A673 (cell line): ENCODE measurements at places on chromosomes 12 and 14. TPM values are rescaled to one million over a fixed set of nuclear protein-coding genes. Genes with fewer than 3 reads are reported as not detected.

- DNase-seq: no peak
Measured at GRCh38 chr14:68934066-68934465, 45.0 kb downstream of the ACTN1 start.

MYL2 gene
- not detected in 2 replicates for total RNA-seq

DNA sequence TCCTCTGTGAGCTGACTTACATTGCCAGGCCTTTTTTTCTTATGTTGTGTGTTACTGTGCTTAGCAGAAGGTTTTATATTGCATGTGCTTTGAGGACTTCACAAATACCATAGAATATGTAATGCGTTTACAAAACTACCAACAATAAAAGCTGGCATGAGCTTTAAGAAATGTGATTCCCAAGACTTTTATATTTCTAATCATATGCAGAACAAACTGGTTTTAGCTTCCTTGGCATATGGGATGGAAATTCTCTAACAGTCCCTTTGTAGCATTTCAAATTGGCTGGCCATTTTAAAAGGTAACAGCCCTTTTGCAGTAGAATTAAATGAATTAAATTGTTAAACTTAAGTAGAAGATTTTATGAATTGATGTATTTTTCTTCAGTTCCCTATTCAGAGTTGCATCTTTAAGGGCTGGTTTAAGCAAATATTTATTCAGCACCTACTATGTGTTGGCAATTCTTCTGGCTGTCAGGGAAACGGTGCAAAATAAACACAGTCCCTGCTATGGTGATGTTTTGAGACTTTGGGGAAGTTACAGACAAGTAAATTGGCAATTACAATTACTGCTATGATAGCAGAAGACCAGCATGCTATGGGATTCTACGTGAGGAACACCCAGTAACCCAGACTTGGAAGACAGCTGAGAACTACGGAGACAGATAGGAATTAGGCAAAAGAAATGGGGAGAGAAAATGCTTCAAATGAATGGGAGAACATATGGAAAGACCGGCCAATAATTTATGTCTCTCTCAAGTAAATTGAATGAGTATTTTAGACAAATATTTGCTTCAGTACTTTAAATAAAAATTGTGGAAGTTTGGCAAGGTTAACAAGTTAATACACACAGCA is 446.4 kb downstream of the EGLN3 start:
- no peak for DNase-seq

DNA sequence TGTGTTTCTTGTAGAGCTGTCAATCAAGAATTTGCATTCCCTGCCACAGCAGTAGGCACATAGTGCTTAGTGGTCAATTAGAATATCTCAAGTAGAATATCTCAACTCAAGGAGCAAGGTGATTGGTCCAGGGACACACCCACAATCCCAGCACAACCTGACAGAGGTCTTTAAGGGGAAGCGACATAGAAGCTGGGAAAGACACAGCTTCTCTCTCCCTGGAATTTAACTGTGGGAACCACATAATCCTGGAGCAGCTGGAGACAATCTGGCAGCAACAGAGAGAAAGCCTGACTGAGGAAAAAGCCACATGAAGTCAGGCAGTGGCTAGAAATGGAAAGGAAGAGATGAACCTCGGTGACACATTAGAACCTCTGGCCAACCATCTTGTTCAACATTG is 85.7 kb upstream of the LMO3 start:
- DNase-seq: no peak

KERA gene
- total RNA-seq: not detected in 2 replicates

- DNase-seq: no peak
Measured at GRCh38 chr12:115078990-115079389, 395.0 kb upstream of the TBX3 start.

GRCh38 chr12:88035907-88036289 is 6.7 kb upstream of the C12orf50 start:
- DNase-seq: no peak

- DNase-seq: no peak
Measured at GRCh38 chr12:114767084-114767760, 83.2 kb upstream of the TBX3 start.

ZNF740 gene
- 48.6 and 50.3 TPM in 2 replicates for total RNA-seq

- peak; percentile 75 for DNase-seq
Measured at GRCh38 chr12:107515446-107515958, 170.1 kb upstream of the PWP1 start.

DNA sequence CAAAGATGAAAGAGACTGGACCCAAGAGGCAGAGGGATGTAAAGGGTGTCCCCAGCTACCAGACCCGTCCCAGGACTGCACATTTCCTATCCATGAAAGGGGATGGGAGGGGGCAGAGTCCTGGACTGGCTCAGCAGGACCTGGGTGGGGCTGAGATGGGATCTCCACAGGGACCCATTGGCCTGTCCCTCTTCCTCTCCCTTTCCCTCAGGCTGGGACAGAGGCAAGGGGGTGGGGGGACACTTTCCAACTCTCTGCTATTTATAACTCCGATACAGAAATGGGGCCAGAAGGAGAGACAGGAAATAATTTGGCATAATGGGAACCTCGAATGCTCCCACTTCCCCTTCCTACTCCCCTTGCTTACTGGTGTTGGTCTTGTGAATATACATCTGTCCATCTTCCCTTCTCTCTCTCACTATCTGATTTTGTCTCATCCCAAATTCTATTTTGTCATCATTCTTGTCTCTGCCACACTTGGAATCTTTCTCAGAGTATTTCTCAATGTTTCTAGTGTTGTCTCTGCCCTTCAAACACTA is 1.1 kb upstream of the ITGA7 start:
- DNase-seq: no peak

GRCh38 chr12:13233830-13234641 is 37.5 kb downstream of the EMP1 start:
- DNase-seq: peak; percentile 75

- peak; percentile 96 for DNase-seq
Measured at GRCh38 chr14:77542421-77543239, 44.0 kb upstream of the ISM2 start.

GRCh38 chr12:102061096-102061559 is 663 bp downstream of the WASHC3 start:
- DNase-seq: no peak

GRCh38 chr14:28299227-28299626 is 467.4 kb upstream of the FOXG1 start:
- DNase-seq: no peak

- no peak for DNase-seq
Measured at GRCh38 chr12:67702136-67702535, 53.6 kb downstream of the DYRK2 start.

- DNase-seq: no peak
Measured at GRCh38 chr12:107778383-107779025, 4.0 kb downstream of the ASCL4 start.

GDF3 gene
- not detected in 2 replicates for total RNA-seq

DNA sequence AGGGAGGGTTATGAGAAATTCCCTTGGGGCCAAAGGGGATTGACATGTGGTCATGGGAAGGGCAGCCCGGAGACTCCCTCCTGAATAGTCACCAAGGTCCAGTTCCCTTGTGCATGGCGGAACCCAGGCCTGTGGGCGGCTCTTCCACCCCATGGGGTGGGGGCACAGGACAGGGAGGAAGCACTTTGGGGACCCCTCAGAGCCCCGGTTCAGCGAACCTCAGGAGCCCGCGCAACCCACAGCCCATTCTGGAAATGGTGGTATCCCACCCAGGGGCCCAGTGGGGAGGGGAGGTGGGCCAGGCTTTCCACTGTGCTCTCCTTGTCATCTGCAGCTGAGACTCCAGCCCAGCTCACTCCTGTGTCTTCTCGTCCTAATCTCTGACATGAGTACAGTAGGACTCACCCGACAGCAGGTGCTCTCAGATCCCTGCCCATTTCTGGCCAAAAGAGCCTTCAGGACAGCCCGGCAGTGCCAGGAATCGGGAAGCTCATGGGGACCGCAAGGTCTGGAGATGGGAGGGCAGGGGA is 255.2 kb upstream of the SFSWAP start:
- no peak for DNase-seq

DNA sequence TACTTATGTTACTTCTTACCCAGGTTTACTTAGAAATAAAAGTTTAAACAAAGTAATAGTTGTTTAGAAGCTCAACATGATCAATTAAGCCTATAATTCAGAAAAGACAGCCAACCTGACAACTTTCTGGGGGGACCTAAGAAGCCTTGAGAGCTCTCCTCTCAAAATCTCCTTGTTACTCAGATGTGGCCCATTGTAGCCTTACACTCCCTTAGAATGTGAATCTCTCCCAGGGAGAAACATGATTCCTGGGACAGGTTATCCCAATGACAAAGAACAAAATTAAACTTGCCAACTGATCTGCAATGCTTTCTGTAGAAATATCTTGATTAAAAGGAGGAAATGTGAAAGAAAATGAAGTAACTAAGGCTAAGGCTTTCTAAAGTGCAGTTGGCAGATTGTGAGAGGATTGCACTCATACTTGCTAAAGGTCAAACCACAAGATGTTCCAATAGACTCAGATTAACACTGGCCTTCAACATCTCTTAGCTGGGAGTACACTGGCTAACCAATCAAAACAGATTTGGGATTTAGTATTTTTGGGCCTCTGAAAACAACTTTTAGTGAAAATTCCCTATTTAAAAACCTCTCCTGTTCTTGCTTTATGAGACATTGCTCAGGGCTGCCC is 72.3 kb upstream of the TMX1 start:
- no peak for DNase-seq

CPM gene
- 0.81 and 0.84 TPM in 2 replicates for total RNA-seq

- peak; percentile 54 for DNase-seq
Measured at GRCh38 chr12:43937947-43938346, 102.1 kb downstream of the TMEM117 start.

- peak; percentile 15 for DNase-seq
Measured at GRCh38 chr14:50835280-50835679, 4.3 kb upstream of the NIN start.

- DNase-seq: peak; percentile 18
Measured at GRCh38 chr12:6276956-6277620, 33.4 kb upstream of the PLEKHG6 start.

- DNase-seq: peak; percentile 21
Measured at GRCh38 chr12:121096199-121096798, 36.4 kb upstream of the P2RX7 start.

DNA sequence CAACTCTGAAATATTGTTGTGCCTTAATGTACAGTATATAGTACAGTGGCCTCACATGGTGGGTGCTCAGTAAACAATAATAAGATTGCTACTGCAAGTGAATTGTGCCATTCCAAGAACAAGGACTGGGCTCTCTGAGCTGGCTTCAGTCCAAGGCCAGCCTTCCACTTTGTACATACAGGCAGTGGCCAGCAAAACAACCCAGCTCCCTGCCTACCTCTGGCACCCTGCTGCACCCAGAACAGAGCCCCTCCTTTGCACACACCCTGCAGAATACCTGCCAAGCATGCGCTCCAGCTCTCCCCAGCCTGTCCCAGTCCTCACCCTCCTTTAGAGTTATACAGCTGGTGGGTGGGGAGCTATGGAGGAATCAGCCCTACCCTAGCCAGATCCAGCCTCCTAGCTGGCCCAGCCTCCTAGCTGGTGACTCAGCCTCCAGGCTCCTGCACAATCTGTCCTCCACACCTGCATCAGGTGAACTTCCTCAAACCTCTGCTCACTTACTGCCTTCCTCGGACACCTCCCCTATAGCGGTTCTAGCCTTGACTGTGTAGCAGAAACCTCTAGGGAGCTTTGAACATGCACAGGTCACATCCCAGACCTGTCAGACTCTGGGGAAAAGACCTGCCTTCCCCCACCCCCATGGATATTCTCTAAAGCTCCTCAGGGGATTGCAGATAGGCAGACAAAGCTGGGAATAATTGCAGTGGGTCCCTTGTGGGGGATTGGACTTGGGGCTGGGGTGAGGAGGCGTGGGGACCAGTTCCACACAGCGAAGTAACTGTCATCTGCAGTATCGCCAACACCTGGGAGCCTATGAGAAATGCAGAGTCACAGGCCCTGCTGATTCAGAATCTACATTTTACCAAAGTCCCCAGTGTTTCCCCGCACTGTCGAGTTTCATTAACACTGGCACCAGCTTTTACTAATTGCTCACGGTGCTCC is 17.9 kb downstream of the ZDHHC22 start:
- DNase-seq: no peak

NANOG gene
- total RNA-seq: not detected in 2 replicates

DNA sequence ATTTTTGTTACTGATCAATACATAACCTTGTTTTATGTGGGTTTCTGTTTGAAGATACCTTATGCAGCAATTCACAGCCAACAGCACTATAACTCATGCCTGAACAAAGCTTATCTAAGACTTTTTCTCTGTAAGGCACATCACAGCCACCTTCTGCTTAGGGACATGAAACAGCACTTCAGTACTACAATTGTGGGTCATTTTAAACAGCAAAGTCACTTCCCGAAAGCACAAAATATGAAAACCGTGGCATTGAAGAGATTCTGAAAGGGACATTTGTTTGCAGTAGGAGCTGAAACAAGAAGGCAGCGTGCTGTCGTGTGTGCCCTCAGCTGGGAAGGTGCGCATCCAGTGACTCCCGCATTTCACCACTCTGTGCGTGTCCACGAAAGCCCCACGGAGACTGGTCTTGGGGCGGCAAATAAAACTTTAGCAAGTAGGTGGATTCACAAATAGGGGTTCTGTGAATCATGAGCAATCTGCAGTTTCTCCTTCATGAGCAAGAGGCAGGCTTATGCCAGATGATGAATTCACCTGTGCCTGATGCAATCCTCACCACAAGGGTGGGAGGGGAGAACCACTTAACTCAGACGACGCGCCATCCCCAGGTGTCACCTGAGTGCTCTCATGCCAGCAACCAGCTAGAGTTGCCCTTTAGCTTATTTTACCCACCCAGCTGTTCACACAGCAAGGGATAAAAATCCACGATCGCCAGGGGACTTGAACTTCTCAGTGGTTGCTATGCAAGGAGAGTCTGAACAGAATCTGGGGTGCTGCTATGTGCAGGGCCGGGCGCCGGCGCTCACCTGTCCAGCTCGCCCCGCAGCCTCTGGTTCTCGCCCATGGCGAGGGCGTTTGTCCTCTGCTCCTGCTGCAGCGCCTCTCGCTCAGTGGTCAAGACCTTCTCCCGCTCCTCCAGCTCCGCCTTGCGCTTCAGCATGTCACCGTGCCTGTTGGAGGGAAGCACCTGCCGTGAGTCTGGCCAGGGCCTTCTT is 54.9 kb upstream of the GPR68 start:
- no peak for DNase-seq

GRCh38 chr12:101850199-101850598 is 19.4 kb upstream of the GNPTAB start:
- no peak for DNase-seq
